Lower leg skin (tissue), 4 donors: ENCODE measurements at places on chromosomes 2 and 18.

DNA sequence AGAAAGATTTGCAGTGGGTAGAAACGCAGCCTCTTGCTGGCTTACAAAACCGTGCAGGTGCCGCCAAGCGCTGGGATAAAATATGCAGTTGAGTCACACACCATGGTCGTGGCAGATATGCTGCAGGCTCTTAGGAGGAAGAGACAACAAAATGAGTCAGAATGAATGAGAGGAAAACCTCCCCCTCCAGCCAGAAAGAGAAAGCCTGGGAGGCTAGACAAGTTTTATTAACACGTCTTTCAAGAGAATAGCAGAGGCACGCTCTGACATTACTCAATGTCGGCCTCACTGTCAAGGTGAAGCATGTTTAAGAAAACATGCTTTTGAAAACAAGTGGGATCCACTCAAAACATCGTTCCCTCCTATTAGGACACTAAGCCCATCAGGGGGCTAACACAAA lies 37.1 kb upstream of the ZCCHC2 start:
- no peak for DNase-seq

GRCh38 chr18:79533146-79533545 lies 137.4 kb downstream of the NFATC1 start:
- peak; percentile 63 for DNase-seq

GRCh38 chr2:65922794-65923193 lies 490.4 kb upstream of the SPRED2 start:
- DNase-seq = no peak

- no peak for DNase-seq
Observed at GRCh38 chr18:61322265-61322873, 10.9 kb upstream of the CDH20 start.

DNA sequence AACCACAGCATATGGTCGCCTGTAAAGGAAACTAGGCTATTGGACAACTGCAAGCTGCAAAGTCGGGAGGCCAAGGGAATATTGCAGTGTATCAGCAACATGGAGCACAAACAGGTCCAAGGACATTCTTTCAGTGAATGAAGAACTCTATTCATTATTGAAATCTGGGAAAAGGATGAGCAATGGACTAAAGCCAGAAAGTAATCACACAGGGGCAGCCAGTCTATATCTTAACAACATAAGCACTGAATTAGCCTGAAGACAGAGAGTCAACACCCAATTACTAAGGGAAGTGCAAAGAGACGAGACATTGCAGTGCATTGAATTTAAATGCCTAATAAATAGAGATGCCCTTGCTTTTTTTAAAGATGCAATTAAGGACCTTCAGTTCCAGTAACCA lies 615.5 kb upstream of the SETBP1 start:
- DNase-seq = no peak

- no peak for DNase-seq
Observed at GRCh38 chr2:239381709-239382134, 19.1 kb downstream of the HDAC4 start.

DNA sequence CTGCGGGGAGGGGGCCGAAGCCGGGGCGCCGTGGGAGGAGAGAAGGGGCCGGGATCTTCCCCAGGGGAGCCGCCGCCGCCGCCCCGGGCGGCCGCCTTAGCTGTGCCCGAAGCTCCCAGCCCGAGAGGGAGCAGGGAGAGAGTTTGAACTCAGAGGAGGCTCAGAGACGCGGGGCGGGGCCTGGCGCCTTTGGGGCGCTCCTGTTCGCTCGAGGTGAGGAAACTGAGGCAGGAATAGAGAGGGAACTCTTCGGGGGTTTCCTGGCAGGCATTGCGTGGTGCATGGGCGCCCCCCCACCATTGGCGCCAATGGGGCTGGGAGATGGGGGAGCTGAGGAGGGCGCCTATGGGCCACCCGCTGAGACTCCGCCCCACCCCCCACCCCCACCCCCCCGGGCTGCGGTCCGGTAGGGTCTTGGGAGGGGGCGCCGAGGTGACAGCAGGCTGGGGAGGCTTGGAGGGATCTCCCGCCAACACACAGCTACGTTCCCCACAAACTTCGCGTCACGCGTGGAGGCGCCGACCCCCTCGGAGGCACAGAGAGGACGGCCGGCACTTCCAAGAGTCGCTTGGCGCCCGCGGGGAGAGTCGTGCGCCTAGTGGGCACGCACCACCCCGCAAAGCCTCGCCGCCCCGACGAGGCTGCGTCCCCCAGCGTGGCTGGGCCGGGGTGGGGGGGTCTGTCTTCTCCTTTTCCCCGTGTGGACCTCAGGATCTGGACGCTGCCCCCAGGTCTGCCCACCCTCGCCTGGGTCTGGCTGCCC lies 680 bp downstream of the CTDSP1 start:
- no peak for DNase-seq

DNA sequence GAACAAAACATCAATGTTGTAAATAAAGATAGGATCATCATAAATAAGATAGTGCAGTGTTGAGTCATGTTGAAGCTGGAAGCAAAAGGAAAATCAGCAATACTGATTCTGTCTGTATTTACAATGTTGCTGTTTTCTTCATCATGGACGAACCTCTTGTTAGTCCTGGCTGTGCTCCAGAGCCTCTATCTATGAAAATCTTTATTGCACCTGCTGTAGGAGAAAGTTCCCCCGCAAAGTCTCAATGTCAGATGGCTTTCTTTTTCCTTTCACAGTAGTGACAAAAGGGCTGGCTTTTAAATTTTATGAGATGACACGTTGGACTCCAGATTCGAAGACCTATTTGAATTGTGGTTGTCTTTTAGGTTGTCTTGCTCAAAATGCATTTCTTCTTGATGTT lies 98.5 kb upstream of the LRRTM1 start:
- DNase-seq = no peak

DNA sequence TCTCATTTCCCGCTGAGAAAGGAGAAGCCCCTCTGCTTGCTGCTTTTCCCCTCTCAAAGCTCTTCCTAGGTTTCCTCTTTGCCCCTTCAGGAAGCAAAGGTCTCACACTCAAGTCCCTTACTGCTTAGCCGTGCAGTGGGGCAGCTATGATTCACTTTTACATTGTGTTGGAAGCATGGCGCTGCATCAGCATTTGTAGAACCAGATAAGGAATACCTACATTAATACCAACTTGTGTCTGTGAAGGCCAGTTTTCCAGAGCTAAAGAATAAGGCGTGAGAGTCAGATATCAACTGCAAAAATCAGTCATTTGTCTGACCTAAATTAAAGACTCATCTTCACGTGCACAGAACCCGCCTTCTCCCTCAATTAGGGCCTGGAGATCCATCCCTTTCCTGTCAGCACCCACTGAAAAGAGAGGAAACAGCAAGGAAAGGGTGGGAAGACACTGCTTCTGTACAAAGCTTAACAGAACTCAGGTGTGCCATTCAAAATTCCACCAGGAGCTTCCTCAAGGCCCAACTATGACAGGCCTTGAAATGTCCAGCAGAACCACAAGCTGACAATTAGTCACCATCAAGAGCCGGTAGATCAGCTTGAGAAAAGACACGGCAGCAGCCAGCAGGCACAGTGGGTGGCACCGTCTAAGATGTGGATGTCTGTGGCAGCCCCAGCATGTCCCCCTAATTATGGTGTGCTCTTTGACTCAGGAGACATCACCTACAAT lies 16.1 kb upstream of the XDH start:
- DNase-seq = no peak

GRCh38 chr2:240127191-240127750 lies 8.8 kb downstream of the COPS9 start:
- DNase-seq = no peak

DNA sequence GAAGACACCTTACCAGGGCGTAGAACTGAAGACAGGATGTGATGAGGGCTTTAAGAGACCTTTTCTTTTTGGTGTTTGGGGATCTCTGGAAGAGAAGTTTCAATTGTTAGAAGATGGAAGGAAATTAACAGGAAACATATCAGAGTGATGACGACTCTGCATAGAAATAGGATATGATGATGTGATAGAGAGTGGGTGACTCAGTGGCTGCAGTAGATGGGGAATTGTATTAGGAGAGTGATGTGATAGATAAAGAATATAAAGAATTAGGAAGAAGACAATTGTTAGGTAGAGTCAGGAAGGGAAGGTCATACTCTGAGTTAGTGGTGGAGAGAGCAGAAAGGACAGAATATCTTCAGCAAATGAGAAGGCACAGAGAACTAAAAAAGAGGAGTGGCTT lies 593.9 kb downstream of the NYAP2 start:
- no peak for DNase-seq

- DNase-seq = no peak
Observed at GRCh38 chr2:67752969-67753368, 309.8 kb downstream of the C1D start.

- DNase-seq = no peak
Observed at GRCh38 chr2:37599688-37600525, 71.5 kb downstream of the CDC42EP3 start.

DNA sequence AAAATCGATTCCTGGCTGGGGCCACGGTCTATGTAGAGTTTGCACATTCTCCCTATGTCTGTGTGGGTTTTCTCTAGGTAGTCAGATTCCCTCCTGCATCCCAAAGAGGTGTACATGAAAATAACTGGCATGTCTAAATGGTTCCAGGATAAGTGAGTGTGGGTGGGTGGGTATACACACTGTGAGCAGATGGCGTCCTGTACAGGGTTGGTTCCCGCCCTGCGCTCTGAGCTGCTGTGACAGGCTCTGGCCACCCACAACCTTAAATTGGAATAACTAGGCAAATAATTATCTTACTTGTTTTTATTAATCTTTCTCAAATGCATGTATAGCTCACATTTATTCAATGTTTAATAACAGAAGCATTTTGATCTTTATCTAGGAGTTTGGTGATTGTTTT lies 16.3 kb downstream of the THOC1 start:
- no peak for DNase-seq

GRCh38 chr2:105188343-105188742 lies 53.2 kb upstream of the GPR45 start:
- no peak for DNase-seq

DNA sequence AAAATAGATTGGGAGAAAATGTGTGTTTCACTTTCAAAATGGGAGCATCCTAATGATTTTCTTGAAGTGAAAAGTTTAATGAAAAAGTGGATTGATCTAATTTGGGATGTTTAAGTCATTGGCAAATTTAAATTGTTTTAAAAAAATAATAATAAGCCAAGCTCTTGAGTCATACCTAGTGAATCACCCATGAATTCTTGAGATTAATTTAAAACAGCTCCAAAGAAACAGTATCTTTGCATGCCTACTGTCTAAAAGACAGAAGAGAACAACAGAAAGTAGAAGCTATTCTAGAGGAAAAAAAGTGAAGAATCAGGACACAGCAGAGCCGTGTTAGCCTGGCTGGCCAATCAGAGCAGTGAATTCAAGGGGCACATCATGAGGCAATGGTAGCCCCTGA lies 7.7 kb downstream of the ACVR1C start:
- no peak for DNase-seq

DNA sequence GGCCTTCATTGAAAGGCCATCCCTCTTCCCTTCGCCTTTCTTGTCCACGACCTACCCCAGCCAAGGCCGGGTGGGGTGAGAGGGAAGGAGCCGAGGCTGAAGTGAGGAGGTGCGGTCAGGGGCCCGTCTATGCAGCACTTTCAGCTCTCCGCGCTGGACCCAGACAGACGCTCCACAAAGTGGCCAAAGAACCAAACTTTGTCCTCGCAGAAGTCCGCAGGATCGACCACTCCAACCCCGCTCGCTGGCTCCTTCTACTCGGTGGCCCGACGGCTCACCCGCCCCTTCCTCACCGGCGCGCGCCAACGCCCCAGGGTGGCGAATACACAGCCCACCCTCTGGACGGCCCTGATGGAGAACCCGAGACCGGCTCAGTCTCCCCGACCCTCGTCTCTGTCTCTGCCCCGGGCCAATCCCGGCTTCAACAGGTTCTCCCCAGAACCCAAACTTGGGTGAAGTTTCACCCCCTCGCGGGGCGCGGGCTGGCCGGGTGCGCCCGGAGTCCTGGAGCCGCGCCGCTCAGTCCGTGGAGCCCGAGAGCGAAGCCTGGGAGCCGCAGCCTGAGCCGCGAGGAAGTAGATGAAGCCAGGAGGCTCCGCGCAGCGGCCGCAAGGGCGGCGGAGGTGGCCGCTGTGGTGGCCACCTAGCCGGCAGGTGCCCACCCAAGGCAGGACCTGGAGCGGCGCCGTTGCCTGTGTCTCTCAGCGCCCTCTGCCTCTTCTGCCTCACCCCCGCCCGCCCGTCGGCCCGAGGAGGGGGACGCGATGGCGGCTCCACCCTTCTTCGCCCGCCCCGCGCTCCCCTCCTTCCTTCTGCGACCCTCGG lies 26.7 kb upstream of the ALPP start:
- DNase-seq = no peak

GRCh38 chr2:134325696-134326095 lies 71.8 kb downstream of the MGAT5 start:
- DNase-seq = no peak

- no peak for DNase-seq
Observed at GRCh38 chr18:36378205-36378604, 80.7 kb downstream of the FHOD3 start.

- DNase-seq = no peak
Observed at GRCh38 chr2:234051374-234052070, 1.0 kb downstream of the SPP2 start.
